ENCODE measurements at places on chromosomes 1 and 21.

GRCh38 chr21:23887725-23888306, 1719.5 kb downstream of the MRPL39 start:
- no peak for DNase-seq

GRCh38 chr21:37224861-37225839, 42.0 kb downstream of the VPS26C start:
- DNase-seq = no peak

- peak; percentile 80 for DNase-seq
Measured at GRCh38 chr1:96722161-96722922, 758 bp downstream of the PTBP2 start.

DNA sequence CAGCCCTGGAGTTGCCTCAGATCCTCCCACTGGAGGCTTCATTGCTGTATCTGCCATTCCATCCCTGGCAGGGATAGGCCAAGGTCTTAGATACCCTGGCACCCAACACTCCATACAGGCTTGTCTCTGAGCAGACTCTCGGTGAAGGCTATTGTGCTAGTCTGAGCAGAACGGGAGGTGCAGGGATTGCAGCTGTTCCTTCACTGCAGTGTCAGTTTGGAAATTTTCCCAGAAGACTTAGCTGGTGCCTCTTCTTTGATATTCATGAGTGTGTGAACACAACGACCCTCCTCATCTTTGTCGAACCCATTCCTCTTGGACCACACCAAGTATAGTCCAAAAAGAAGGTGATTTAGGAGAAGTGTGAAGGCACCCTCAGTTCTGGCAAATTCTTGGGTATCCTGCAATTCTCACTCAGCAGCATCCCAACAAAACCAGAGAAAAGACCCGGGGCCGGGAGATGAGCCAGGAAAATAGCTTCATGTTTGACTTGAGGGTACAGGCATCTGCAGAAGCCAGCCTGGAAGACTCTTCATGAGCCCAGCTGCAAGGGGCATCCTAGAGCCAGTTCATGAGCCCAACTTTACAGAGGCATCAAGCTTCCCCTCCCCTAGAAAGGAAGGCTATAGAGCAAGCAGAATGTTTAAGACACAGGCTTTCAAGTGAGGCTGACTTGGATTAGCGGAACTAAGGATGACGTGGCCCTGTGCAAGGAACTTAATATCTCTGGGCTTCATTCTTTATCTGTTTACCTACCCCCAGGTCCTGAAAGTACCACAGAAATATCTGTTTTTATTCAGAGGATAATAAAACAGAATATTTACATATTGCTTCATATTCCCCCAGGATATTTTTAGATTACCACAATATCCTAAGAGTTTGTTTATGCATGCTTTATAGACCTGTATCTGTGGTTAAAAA, 38.8 kb upstream of the HAO2 start:
- no peak for DNase-seq

GRCh38 chr1:67939942-67940341, 106.7 kb upstream of the GNG12 start:
- DNase-seq = no peak

GRCh38 chr1:48493970-48494769, 22.2 kb upstream of the SPATA6 start:
- DNase-seq = peak; percentile 24

- DNase-seq = no peak
Measured at GRCh38 chr1:175895966-175896365, 152.6 kb upstream of the TNR start.

DNA sequence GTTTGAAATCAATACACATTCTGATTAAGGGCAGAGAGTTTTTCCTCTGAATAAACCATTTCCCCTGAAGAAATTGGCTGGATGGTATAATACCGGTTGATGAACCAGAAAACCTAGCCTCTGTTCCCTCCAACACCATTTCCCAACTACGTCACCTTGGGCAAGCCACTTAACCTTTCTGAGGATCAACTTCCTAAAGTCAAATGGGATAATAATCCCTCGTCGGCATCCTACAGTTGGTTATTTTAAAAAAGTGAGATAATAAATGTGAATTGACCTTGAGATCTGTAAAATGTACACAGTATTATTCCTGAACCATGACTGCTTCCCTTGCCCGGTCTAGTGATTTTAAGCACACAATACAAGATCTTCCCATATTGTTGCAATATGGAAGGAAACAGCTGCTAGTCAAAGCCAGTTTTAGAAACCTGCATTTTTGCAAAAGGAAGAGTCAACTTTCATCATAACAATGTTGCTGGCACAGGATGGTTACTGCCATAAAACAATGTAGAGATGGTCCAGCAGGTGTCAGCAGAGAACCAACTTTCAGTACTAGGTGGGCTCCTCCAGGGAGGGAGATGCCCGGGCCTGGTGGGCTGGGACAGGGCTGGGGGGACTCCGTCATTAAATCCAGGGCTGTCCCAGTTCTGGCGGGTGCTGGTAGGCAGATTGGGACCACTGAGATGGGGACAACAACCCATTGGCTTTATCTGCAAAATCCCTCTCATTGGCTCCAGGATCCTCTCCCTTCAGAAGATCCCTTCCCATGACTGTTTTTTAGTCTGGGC, 5.2 kb upstream of the HLX start:
- no peak for DNase-seq

GRCh38 chr1:223639331-223639749, 26.2 kb downstream of the CAPN8 start:
- DNase-seq = no peak

GRCh38 chr21:25489673-25490072, 117.6 kb downstream of the MRPL39 start:
- DNase-seq = no peak

DNA sequence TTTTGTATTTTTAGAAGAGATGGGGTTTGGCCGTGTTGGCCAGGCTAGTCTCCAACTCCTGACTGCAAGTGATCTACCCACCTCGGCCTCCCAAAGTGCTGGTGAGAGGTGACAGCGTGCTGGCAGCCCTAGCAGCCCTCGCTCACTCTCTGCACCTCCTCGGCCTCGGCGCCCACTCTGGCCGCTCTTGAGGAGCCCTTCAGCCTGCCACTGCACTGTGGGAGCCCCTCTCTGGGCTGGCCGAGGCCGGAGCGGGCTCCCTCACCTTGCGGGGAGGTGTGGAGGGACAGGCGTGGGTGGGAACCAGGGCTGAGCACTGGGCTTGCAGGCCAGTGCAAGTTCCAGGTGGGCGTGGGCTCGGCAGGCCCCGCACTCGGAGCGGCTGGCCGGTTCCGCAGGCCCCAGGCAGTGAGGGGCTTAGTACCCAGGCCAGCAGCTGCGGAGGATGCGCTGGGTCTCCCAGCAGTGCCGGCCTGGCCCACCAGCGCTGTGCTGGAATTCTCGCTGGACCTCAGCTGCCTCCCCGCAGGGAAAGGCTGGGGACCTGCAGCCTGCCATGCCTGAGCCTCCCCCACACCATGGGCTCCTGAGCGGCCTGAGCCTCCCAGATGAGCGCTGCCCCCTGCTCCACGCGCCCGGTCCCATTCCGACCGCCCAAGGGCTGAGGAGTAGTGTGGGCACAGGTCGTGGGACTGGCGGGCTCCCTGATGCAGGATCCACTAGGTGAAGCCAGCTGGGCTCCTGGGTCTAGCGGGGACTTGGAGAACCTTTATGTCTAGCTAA, 3.4 kb upstream of the LBR start:
- DNase-seq = no peak

DNA sequence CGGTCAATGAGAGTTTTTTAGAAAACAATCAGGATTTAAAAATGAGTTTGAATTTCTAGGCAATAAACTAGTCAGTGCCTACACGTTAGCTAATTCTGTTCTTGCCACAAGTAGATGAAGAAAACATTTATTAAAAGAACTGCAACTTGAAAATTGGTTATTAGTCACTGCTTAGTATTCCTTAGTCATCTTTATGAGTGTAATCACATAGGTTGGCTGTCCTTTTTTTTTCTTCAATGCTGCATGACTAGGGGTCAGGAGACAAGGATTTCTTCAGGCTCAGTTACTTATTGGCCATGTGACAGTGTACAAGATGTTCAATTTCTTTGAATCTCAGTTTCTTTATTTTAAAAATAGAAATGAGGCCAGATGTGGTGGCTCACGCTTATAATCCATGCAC, 17.1 kb downstream of the SOAT1 start:
- no peak for DNase-seq

GRCh38 chr21:28086861-28087581, 905.7 kb downstream of the LTN1 start:
- no peak for DNase-seq

GRCh38 chr1:101310506-101310905, 73.7 kb downstream of the S1PR1 start:
- DNase-seq = no peak

GRCh38 chr1:8551057-8551456, 233.1 kb downstream of the SLC45A1 start:
- DNase-seq = no peak

- DNase-seq = no peak
Measured at GRCh38 chr1:83942914-83943313, 56.0 kb downstream of the TTLL7 start.

- DNase-seq = no peak
Measured at GRCh38 chr1:76494807-76495206, 372.5 kb upstream of the ST6GALNAC5 start.

GRCh38 chr1:113886417-113887401, 672 bp downstream of the BCL2L15 start:
- peak; percentile 44 for DNase-seq

GRCh38 chr1:229364207-229365065, 21.6 kb upstream of the CCSAP start:
- no peak for DNase-seq

DNA sequence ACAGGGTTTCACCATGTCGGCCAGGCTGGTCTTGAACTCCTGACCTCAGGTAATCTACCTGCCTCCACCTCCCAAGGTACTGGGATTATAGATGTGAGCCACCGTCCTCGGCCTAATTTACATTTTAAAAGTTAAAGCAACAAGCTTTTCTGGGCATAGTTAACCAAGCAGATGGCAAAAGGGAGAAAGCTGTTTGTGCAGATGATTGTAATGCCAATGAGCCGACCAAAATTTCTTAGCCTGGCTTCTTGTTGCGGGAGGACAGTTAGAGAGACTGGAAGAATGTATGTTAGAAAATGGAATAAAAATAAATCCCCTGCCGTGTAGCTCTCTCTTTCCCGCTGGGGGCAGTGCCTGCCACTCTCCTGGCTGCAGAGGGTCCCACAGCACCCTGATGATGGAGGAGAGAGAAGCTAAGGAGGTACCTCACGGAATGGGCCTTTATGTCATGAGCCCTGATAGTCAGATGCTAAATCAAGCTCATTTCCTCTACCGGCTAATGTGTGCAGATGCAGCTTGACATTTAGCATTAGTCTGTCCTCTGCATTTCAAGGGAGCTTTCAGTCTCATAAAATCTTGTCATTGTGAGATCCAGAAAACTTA, 87.2 kb downstream of the HHAT start:
- no peak for DNase-seq

DNA sequence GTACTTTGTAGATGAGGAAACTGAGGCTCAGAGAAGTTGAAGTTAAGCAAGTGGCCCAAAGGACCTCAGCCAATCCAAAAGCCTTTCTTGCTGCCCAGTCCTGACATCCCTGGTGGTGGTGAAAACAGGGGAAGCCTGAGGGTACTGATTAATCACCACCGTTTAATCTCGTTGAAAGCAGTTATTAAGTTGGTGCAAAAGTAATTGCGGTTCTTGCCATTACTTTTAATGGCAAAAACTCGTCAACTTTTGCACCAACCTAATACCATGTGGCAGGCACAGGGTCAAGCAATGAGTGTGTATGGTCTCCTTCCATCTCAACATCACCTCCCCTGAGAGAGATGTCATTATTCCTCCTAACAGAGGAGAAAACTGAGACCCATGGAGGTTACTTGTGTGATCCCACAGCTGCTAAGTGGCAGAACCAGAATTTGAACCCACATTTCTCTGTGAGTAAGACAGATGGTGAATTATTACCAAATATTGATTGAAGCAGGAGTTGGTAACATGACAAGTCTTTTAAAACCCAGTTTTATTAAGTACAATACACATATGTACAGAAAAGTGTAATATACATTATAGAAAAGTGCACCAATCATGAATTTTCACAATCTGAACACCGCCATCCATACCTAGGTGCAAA, 39.4 kb upstream of the GRHL3 start:
- no peak for DNase-seq

- DNase-seq = no peak
Measured at GRCh38 chr21:31502537-31503143, 156.9 kb upstream of the SOD1 start.

DNA sequence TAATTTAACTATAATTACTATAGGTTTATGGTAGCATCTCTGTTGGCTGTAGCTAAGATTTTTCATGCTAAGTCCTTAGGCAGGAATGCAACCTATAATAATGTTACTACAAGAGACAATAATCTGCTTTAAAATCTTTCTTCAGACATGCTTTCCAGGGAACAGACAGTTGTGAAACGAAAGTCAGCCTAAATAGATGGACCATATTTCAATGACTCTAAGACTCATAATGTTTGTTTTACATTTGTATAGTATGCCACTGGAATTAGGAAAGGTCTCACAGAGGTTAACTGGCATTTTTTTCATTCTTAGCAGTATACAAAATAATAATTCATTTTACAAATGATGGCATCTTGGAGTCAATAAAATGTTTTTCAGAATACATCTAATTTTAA, 8.1 kb downstream of the RERE start:
- no peak for DNase-seq

- no peak for DNase-seq
Measured at GRCh38 chr1:82319546-82319945, 518.8 kb downstream of the ADGRL2 start.

- no peak for DNase-seq
Measured at GRCh38 chr1:51517361-51518032, 1.6 kb downstream of the EPS15 start.

GRCh38 chr1:68433395-68433794, 16.4 kb downstream of the RPE65 start:
- DNase-seq = no peak

GRCh38 chr1:67955591-67955990, 94.8 kb downstream of the DIRAS3 start:
- no peak for DNase-seq

GRCh38 chr1:119188926-119189325, 48.5 kb upstream of the WARS2 start:
- no peak for DNase-seq

DNA sequence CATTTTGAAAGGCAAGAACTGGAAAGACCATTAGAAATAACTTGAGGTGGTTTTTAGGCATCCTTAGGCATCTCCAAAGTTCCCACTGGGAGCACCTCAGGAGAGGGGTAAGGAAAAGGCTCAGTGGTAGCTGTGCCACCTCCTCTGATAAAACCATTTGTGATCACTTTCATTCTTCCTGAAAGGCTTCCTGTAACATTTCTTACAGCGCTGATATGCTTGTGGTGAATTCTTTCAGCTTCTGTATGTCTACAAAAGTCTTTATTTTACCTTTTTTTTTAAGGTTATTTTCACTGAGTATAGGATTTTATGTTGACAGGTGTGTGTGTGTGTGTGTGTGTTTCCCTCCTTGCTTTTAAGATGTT, 54.8 kb downstream of the VANGL2 start:
- no peak for DNase-seq

DNA sequence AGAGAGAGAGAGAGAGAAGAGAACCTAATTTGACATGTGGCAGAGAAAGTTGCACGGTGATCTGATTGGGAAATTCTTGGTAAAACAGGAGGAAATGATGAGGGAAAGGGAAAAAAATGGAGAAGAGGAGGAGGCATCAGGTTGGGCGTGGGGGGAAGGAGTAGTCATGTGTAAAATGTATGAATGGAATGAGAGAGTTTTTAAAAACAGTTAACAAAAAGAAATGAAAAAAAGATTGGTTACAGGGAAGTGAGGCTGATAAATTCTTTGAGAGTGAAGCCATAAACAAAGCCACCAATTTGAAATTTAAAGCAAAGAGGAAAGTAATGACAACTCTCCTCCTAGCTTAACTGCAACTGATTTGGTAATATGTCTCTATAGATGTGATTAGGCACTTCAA, 409.2 kb downstream of the USH2A start:
- no peak for DNase-seq

GRCh38 chr21:16800536-16801275, 712.1 kb upstream of the CXADR start:
- no peak for DNase-seq

All from mucosa of descending colon (tissue), 3 donors.